Thyroid gland (tissue), 4 donors: ENCODE measurements at places on chromosomes 6 and 20.
A peak's percentile ranks its signal among the peaks of the same experiment; 100 is the strongest.

- no peak for DNase-seq
These were observed 96.7 kb upstream of the ARG1 start for GRCh38 chr6:131476362-131476761.

DNA sequence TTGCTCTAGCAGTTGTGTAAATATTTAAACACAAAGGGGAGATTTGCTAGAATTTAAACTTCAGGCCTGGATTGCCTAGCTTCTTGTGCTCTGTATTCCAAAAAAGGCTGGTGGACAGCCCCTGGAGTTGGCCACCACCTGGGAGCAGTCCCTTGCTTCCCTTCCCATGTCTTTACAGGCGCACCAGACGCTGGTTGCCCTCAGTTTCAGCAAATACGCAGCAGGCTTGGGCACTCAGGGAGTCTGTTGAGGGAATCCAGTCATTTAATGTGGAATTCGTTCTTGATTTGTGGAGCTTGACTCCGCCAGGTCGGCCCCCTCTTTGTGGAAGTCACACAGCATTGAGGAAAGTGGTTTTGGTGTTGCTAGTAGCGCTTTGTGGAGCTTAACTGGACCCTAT, 156.8 kb downstream of the DTNBP1 start:
- no peak for DNase-seq

GRCh38 chr20:11130554-11131166, 456.9 kb upstream of the JAG1 start:
- DNase-seq: no peak

DNA sequence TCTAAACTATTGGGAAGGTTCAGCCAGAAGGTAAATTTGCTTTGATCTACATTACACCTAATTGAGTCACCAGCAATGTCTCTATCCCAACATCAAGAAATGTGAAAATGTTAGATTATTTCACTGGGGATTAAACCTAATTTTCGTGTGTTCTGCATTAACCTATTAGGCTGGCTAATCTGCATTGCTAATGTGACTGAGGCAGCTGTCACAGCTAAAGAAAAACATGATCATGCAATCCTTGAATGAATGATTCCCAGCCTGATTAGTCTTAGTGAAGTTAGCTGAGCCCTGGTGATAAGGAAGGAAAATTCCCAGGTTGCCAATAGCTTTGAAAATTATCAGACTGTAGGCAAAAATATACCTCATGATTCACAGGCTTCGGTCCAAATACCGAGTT, 135.3 kb downstream of the LINC00237 start:
- no peak for DNase-seq

GRCh38 chr6:33668914-33669313, 42.6 kb downstream of the UQCC2 start:
- no peak for DNase-seq

GRCh38 chr6:17768388-17768787, 61.7 kb upstream of the NUP153 start:
- no peak for DNase-seq

- DNase-seq: peak; percentile 3
These were observed 496.8 kb upstream of the JAG1 start for GRCh38 chr20:11170565-11170964.

DNA sequence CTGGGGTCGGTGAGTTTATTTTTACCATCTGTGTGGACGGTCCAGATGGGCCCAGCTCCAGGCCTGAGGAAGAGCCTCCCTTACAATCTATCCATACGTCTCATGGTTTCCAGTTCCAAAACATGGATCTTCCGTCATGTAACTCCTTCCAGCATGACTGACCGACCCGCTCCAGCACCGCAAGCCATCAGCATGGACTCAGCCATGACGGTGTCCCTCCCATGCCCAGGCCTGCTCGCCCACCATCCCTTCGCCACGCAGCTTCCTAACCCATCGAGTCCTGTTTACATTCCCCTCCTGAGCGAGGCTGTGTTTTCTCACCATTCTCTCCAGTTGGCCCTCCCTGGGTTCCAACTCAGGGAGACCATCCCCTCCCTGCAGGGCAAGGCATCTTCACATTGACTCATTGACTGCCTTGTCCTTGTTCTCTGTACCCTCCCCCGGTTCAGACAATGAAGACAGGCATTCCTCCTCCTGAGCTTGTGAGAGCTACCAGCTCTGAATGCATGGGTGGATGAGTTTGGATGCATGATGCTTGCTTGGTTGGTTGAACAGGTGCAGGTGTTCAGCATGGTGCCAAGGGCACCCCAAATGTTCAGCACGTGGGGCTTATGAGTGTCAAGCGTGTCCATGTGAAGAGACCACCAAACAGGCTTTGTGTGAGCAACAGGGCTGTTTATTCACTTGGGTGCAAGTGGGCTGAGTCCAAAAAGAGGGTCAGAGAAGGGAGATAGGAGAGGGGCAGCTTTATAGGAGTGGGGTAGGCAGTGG, 235.8 kb downstream of the SMOC2 start:
- no peak for DNase-seq

GRCh38 chr20:63539092-63539430, 1.9 kb upstream of the PTK6 start:
- no peak for DNase-seq

DNA sequence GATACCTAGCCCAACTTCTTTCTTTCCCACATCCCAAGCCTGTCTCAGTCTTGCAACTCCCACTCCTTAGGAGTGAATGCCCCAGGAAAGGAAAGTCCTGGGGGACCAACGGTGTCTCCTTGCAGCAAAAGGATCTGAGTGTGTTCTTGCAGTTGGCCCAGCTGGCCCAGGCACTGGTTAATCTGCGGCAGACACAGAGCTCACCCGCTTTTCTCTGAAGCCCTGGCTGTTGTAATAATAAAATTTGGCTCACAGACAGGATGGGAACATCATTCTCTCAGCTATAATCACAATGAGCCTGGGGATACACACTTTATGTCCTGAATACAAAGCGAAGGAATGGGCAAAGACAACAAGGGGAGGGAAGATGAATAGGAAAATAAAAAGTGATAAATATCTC, 287.0 kb upstream of the PRND start:
- no peak for DNase-seq

GRCh38 chr20:62632575-62633090, 9.7 kb upstream of the SLCO4A1 start:
- no peak for DNase-seq
